ENCODE measurements at places on chromosomes 12 and 14. TPM values are rescaled to one million over a fixed set of nuclear protein-coding genes. Genes with fewer than 3 reads are reported as not detected.

OTX2 gene
- total RNA-seq, result not detected

PLEKHH1 gene
- total RNA-seq, result 0.78 TPM

AQP6 gene
- not detected for total RNA-seq

KLRB1 gene
- total RNA-seq, result not detected

TROAP gene
- 12.0 TPM for total RNA-seq

IFNG-AS1 gene
- not detected for total RNA-seq

MANSC1 gene
- 5.1 TPM for total RNA-seq

PYGL gene
- 21.7 TPM for total RNA-seq

OVCH1 gene
- total RNA-seq, result not detected

CFAP73 gene
- total RNA-seq, result 5.4 TPM

PZP gene
- total RNA-seq, result not detected

SCN8A gene
- 0.30 TPM for total RNA-seq

GOLGA5 gene
- 19.2 TPM for total RNA-seq

TMEM30B gene
- total RNA-seq, result not detected

ADSS1 gene
- total RNA-seq, result 2.2 TPM

OLR1 gene
- not detected for total RNA-seq

BEGAIN gene
- total RNA-seq, result not detected

SLC6A12 gene
- total RNA-seq, result not detected

CPNE6 gene
- total RNA-seq, result 0.07 TPM

EIF4B gene
- 834 TPM for total RNA-seq
